ENCODE measurements at places on chromosomes 3 and 15.

DNA sequence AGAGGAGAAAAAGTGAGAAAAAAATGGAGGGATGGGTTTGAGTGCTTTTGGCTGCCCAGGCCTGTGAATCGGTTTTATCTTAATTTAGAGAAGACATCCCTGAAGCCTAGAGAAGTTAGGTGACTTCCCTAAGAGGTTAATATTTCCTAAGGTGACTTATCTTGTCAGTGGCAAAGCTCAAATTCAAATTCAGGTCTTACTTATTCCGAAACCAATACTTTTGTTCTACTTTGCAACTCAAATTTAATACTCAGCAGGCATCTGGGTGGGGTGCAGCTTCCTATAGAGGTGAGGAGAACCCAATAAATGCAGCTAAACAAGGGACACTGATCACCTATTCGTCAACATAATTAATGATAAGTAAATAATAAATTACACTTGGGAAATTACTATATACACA is 54.9 kb upstream of the MYRIP start:
- no peak for DNase-seq

- DNase-seq = no peak
These were observed 228.5 kb downstream of the CHL1 start for GRCh38 chr3:425079-425478.

DNA sequence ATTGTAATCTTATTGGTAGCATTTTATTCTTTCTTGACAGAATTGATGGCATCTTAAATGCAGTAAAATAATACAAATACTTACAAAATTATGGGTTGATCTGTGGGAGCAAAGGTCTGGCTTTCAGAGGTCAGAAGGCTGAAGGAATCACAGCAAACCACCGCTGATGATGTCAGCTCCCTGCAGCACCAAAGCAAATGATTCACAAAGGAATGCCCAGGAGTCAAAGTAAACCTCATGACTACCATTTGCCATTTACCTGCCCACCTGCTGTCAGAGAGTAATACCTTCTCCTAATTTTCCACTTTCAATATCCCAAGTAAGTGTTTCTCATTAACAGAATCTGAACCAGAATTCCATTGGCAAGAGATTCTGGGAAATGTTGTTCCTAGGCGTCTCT is 46.1 kb downstream of the CPA3 start:
- DNase-seq = no peak

DNA sequence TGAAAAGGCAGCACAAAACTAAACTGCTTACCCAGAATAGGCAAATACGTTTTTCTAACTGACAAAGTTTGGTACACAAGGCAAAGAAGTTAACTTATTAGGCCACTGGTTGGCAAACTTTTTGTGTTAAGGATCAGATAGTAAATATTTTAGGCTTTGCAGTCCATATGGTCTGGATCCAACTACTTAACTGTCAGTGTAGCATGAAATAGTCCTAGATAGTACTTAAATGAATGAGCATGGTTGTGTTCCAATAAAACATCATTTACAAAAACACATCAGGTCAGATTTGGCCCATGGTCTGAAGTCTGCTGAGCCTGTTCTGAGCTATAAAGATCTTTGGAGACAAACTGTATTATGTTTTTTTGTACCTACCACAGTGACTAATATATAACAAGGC is 136.9 kb downstream of the PCCB start:
- DNase-seq = no peak

DNA sequence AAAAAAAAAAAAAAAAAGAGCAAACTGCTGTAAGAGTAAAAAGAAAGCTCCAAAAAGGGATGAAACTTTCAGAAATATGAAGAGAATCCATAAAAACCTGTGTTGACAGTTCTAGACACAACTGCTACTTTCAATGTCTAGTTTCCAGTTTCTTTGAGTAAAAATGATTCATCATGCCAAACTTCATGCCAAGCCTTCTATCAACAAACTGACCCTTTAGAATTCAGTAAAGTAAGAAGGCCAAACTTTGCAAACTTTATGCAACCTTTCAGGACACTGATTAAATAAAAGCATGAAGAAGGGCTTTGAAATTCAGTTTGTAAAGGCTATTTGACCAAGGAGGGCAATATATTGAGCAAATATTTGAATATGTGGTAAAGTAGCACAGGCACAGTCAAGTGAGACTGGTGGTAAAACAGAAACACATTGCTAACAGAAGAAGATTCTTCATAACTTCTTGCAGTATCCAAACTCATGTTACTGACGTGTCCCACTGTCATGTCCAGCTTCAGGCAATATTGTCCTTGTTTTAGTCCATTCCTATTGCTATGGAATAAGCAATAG is 56.3 kb upstream of the CFAP20DC start:
- no peak for DNase-seq

Data from stimulated activated CD8-positive, alpha-beta memory T cell treated with anti-CD3 and anti-CD28 coated beads, Interleukin-7, amount 100 ng/mL, for 1 hour (primary cell).